ENCODE measurements at places on chromosomes 3 and 15.

DNA sequence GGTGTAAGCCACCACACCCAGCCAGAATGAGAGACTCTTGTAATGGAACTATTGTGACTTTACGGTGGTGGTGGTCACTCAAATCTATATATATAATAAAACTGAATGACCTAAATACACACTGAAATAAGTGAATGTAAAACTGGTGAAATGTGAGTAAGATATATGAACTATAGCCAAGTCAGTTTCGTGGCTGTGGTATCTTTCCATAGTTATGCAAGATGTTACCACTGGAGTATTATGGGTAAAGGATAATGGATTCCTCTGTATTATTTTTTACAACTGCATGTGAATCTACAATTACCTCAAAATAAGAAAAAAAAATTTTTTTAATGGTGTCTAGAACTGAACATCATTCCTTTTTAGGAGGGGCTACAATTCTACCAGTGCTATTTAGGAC, 21.9 kb downstream of the PIK3CB start:
- DNase-seq: peak; percentile 11

DNA sequence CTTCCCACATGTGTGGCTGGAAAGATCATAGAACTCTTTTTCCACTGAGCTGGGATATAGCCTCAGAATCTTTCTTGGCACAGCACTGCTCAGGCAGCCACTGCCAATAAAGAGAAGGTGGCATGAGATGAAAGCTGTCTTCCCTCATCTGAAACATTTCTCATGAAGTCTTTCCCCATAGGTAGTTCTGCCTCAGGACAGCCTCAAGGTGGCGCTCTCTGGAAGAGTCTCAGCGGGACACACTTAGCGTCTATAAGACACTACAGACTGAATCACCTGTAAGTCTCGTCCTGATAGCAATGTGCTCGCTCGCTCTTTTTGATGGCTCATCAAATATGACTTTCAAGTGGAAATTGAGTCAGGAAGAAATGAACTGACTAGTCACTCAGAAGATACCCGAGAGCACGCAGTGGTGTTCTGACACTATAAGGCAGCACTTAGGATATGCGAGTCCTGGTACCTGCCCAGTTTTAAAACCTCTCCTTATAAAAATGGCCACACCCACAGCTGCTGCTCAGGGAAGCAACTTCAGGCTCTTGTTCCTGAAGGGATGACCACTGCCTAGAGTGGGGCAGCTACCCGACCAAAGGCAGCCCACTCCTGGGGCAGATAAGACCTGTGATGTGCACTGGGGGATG, 269.5 kb downstream of the SUCLG2 start:
- peak; percentile 22 for DNase-seq

DNA sequence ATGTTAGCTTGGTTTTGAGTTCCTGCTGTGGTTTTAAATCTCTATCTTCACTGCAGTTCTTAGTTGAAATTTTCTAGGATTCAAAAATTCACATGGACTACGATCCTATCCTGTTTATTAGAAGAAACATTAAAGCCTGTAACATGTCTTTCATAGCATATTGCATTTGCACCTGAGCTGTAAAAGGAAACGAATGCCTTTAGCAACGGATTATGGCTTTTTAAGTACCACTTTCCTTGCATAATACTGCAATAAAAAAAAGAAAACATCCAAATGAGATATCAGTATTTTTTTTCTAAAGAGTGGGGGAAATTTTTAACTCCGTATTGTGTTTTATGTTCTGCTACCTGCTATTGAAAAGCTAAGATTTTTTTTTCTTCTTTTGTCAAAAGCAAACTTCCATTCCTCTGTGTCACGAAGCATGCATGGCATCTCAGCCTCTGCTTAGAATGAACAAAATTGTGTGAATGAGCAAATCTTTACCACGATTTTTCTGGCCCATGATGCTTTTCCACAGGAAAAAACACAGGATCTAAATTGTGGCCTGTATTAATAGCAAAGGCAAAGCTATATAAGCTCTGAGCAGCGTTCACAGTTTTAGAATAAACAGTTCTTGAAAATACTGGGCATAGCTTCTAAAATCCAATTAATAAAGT, 110.0 kb upstream of the CDIN1 start:
- peak; percentile 42 for DNase-seq

DNA sequence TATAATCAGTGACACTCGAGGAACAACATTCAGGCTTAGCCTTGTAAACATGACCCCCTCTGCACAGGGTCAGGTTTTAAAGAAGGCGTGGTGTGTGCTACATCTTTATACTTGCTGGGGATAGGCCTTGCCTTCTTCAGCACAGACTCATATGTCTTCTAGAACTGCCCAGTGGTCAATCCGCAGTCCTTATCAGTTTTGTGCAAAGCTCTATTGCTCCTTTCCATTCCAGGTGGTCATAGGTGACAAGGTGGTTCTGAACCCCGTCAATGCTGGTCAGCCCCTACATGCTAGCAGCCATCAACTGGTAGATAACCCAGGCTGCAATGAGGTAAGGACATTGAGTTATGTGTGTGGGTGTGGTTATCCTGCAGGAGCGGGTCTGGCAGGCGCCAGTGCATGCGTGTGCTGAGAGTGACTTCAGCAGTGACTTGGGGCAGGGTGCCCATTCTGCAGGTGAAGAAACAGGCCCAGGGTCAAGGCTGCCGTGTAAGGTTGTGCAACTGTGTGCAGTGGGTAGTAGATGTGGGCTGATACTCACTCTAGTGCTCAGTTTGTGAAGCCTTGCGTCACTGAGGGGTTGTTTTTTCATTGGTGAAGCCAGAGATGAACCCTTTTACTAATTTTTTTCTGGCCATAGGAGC, 150.9 kb downstream of the ITPR1 start:
- DNase-seq: no peak

DNA sequence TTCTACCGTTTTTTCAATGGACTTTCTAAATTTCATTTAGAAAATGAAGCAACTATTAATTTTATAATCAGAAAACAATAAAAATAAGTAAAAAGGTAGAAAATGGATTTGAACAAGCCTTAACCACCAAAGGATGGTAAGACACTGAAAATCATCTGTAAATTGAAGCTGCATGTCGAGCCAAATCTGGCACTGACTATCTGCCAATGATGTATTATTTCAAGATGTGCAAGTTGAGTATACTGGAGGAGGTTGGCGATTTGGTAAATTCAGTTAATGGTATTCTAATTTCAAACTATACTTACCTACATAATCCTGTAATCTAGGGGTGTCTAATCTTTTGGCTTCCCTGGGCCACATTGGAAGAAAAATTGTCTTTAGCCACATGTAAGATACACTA, 93.5 kb downstream of the FMN1 start:
- no peak for DNase-seq

GRCh38 chr3:193342551-193342950, 36.0 kb downstream of the ATP13A5 start:
- DNase-seq: no peak

GRCh38 chr15:62391641-62392262, 226.7 kb upstream of the C2CD4B start:
- peak; percentile 82 for DNase-seq

DNA sequence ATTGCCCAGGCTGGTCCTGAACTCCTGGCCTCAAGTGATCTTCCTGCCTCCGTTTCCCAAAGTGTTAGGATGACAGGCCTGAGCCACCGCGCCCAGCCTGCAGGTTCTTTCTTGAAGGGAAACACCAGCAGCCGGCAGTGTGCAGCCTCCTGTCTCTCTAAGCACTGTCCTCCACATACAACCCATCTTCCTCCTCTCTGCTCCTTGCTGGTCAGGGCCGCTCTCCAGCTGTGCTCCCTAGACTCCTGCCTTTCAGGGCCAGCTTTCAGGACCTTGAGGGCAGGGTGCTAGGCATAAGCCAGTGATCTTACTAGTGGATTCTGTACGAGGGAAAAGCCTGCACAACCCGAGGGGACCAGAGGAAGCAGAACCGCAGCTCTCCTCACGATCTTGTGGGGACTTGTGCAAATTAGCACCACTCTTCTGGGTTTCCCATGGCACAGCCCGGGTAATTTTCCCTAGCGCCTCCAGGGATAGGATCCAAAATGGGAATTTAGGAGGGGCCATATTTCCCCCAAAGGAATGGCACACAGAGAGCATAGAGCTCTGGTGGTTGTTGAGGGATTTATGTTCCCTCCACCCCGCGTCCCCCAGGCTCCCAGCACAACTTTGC, 18.2 kb upstream of the CORO2B start:
- no peak for DNase-seq

- no peak for DNase-seq
Observed at GRCh38 chr15:25171111-25171811, 216.5 kb downstream of the SNRPN start.

DNA sequence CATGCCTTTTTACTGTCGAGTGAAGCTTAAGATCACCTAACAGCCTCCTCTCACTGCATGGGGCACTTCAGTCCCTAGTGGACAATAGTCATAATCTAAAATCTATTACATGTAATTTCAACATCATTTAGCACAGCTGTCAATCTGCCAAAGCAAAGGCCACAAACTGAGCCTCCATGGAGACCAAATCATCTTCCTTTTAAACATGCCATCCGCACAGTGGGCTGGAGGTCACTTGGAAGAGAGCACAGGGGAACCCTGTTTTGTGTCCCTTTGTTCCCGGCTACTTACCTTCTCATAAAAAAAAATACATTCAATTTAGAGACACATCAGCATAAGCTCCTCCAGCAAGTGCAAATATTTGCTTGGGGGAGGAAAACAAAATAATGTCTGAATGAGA, 167.3 kb downstream of the SQOR start:
- no peak for DNase-seq

All from adipocyte (in vitro differentiated cells).